Activated naive CD4-positive, alpha-beta T cell treated with Interleukin-2 at 50 U/mL for 16 hours (primary cell): ENCODE measurements at places on chromosomes 7 and 10.

GRCh38 chr7:135801045-135801693, 52.6 kb upstream of the FAM180A start:
- DNase-seq, result peak; percentile 7

DNA sequence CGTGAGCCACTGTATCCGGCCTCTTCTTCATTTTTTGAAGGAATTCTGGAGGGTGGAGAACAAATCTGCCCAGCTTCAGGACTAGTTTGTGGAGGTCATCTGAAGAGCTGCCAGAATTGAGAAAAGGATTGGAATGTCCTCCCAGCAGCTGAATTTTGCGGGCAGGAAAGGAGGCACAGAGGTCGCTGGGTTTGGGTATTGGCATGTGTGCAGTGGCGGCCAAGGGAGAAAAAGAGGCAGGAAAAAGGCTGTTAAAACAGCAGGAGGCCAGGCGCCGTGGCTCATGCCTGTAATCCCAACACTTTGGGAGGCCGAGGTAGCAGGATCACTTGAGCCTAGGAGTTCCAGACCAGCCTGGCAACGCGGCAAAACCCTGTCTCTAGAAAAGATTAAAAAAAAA, 80.4 kb downstream of the HIP1 start:
- no peak for DNase-seq

DNA sequence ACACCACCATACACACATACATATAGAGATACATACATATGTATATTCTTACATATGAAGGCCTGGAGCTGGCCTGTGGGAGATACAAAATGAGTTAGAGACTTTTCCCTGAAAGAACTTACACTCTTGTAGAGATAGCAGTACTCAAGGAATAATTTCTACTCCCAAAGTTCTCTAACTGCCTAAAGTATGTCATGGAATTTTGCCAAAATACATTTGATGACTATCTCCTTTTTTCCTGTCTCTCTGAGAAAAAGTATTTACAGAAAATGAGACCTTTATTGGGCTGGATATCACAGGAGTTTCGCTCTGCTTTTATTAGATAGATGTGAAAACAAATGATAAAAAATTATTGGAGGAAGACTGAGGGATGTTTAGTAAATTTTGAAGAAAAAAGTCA, 220.1 kb downstream of the POU6F2 start:
- DNase-seq, result no peak

DNA sequence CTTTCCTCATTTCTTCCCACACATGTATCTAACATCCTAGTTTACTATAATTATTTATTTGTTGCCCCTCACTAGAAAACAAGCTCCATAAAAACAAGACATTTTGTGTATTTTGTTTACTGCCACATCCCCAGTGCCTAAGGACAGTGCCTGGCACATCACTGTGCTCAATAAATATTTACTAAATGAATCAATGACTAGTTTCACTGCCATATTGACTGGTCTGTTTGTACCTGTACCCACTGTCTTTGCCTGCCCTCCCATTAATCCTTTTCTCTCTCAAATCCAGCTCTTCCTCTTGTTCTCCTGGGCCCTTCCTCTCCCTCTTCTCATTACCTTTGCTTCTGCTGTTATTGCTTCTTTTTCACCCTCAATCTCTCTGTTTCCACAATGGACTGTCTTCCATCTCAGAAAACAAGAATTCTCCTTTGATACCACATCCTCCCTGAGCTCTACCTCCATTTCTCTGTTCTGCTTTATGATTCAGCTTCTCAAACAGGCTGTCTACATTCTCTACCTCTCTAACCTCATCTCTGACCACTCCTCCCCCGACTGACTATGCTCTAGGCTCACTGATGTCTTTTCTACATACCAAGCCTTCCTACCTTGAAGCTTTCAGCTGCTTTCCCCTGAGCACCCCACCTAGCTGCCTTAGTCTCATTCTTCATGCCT, 8.3 kb upstream of the FAM133B start:
- no peak for DNase-seq

DNA sequence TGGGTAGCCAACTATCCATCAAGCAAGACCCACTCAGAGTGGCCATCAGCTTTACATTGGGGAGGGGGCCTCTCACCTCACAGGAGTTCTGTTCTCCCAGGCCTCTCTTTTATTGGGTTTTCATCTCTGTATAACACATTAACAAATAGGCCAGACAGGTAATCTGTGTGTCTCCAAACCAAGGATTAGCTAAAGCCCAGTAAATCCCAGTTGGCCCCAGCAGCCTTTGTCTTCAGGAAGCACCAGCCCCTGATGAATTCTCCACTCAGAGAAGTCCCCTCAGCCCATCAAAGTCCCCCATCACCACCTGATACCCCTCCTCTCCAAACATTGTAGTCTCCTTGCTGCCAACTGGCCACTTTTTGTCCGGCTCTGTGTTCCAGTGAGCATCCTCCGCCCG, 16.9 kb upstream of the SLF2 start:
- no peak for DNase-seq

- no peak for DNase-seq
Measured at GRCh38 chr7:148397985-148398384, 192.6 kb upstream of the C7orf33 start.

DNA sequence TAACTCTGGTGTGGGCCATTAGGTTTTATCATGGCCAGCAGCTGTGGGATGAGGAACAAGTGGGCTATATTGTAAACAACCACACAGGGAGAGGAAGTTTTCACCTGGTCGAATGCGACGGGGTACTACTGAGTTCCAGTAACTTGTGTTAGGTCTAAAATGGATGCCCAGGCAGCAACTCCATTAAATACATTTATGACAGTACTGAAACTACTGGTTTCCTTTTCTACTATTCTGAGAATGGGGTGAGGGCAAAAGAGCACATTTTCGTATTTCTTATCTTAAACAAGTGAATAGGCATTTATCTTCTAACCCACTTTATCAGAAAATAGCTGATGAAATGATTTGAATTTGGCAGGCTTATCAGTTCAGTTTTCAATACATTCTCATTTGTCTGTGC, 109.7 kb downstream of the C1GALT1 start:
- no peak for DNase-seq

DNA sequence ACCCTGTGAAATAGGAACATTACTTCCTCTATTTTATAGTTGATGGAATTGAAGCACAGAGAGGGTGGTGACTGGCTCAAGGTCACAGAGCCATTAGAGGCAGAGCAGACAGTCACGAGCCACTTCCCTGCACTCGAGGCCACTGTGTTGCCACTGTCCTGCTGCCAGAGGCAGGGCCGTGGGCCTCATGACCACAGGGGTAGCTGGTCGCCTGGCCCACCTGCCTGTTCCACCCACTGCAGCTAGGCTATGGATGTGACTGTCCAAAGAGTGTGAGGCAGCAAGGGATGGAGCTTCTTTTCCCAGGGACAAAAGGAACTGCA, 38.2 kb downstream of the RPS24 start:
- no peak for DNase-seq

DNA sequence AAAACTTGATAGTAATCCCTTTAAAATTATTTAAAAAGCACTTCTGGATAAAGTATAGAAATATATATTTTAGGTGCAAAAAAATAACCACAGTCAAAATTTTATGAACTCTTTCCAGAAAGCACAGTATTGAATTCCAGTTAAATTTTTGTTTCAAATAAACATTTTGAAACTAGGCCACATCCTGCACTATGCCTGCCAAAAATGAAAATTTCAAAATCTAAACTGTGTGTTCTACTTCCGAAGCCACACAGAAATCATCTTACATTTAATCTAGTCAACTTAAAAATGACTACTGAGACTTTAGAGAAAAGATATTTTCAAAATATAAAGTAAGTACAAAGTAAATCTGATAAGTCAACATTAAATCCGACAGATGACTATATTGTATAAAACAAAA, 50.0 kb downstream of the MAGI2 start:
- no peak for DNase-seq

DNA sequence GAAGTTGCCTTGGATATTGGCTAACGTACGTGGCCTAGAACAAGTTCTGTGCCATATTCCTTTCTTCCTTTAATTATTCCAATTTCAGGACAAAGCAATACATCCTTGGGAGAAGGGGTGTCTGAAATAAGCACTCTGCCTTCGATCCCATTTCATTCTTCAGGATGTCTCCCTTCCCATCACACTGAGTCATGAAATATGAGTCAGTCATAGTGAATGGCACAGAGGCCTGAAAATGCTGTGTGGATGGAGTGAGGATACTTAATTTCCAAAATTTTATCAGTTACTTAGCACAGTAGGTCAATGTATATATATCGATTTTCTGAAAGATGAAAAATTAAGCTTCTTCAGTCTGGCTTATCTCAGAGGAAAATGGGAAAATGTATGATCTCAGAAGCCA, 19.5 kb downstream of the EVX1 start:
- DNase-seq, result no peak
